ENCODE measurements at places on chromosomes 6 and 20.

GRCh38 chr6:162478192-162478671 lies 249.3 kb downstream of the PRKN start:
- DNase-seq, result no peak

DNA sequence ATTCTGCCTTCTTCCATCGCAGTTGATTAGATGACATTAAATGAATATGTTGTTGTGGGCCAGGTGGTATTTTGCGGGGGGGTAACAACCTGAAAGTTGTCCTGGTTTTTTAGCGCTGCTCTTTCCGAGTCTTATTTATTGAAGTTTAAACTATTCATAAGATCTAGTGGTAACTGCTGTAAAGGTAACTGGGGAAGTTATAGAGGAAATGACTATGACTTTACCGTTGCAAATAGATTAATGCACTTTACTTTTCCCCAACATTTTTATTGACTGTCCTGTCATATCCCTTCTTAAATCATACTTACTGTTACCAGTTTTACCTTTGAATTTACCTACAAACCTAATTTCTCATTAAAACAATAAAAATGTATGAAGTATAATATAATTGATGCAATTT lies 173.4 kb downstream of the ARID1B start:
- no peak for DNase-seq

- DNase-seq, result no peak
These were observed 3.6 kb downstream of the IPCEF1 start for GRCh38 chr6:154352898-154353585.

GRCh38 chr20:3092611-3093379 lies 8.3 kb upstream of the AVP start:
- DNase-seq, result no peak

DNA sequence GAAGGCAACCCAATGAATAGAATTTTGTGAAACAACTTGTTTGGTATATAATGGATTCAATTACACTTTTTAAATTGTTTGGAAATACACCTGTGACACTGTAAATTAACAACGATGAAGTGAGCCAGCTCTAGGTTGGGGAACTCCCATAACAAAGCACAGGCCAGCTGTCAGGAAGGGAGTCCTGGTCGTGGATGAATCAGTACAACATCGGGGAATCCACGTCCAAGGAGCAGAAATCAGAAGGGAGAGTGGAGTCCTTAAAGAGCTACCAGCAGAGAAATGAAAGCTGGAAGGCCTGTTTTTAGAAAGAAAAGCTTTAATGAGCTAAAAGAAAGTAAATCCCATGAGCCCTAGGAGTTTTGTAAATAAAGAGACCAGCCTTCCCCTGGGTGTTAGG lies 223.1 kb upstream of the SLC35B3 start:
- DNase-seq, result peak; percentile 24
